Small intestine (tissue), 16 donors: ENCODE measurements at places on chromosomes 3 and 15. TPM values are rescaled to one million over a fixed set of nuclear protein-coding genes. Genes with fewer than 3 reads are reported as not detected.
A peak's percentile ranks its signal among the peaks of the same experiment; 100 is the strongest.

Gene KBTBD12
- 0.30 TPM for polyA plus RNA-seq

GRCh38 chr3:196688349-196688748 lies 23.7 kb downstream of the CEP19 start:
- H3K4me3 ChIP-seq: no peak overlapping the region
- H3K27ac ChIP-seq: no peak overlapping the region
- no peak for DNase-seq
- no peaks in the 10 kb centered on the region for H3K36me3 ChIP-seq
- no peaks in the 10 kb centered on the region for H3K4me1 ChIP-seq

- no peaks in the 10 kb centered on the region for H3K4me1 ChIP-seq
- H3K27ac ChIP-seq: no peak overlapping the region
- no peaks in the 10 kb centered on the region for H3K27me3 ChIP-seq
These were observed 152.3 kb downstream of the ITPR1 start for GRCh38 chr3:4645468-4645867.

Gene ADAM10
- polyA plus RNA-seq: 147 TPM

DNA sequence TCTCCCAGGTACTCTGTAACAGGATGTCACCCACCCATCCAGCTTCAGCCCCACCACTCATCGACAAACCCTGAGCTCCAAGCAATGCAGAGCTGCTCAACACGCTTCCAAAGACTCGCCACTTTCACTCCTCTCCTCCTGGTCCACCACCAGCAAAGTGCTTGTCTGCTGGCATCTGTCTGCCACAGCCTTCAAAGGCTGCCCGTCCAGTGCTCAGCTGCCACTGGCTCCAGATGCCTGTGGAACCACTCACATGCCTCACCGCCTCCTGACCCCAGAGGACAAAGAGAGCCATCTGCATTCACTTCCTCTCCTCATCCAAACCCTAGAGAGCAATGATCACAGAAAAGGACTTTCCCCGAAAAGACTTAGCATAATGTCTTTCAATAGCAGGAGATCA lies 109.5 kb upstream of the OCA2 start:
- H3K27me3 ChIP-seq: no peaks in the 10 kb centered on the region
- no peak overlapping the region for H3K4me3 ChIP-seq
- H3K36me3 ChIP-seq: peaks cover 13% of the 10 kb centered on the region
- H3K4me1 ChIP-seq: no peaks in the 10 kb centered on the region

Gene ZNF662
- polyA plus RNA-seq: 20.4 TPM

Gene CCR9
- polyA plus RNA-seq: 1.1 TPM

DNA sequence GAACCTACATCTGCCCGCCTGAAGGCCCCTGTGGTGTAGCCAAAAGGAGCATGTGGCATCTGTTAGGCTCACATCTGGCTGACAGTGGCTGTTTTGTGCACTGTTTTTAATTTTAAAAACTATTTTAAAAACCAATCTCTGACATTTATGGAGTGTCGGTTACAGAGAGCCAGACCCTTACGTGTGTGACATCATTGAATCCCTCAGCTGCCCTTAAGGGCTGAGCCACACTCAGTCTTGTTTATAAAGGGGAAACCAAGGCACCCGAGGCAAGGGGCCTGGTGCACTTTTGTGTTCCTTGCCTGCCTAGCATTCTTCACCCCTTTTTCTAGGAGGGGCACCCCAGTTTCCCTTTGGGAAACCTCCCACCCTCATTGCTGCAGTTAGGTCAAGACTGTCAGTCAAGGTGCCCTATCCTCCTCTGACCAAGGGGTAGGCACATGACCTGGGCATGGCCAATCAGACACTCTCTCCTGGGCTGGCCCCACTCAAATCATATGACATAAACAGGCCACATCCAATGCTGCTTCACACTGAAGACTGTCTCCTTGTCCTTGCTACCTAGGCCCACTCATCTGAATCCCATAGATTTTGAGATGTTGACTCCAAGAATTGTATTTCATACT lies 105.3 kb downstream of the LSM3 start:
- H3K4me1 ChIP-seq: no peaks in the 10 kb centered on the region
- H3K4me3 ChIP-seq: no peak overlapping the region
- DNase-seq: no peak

Gene PP2D1
- polyA plus RNA-seq: 0.37 TPM

DNA sequence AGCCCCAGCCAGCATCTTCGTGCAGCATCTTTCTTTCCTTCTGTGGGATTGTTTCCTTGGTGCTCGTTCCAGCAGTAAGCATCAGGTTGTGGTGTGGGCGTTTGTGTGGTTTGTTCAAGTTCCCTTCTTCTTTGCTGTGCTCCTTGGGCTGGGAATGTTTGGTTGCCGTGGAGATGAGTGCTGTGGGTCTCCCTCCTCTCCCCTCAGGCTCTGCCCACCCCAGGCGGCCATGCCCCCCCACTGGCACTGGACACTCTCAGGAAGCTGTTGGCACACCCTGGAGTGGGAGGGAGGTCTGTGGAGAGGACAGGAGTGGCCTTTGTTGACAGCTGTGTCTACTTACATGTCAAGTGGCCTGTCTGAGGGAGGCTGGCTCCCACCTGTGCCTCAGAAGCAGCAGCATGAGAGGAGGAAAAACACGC lies 46.5 kb upstream of the SACM1L start:
- DNase-seq: no peak
- H3K4me3 ChIP-seq: no peak overlapping the region
- H3K27ac ChIP-seq: no peak overlapping the region
- H3K36me3 ChIP-seq: no peaks in the 10 kb centered on the region

- H3K27ac ChIP-seq: no peak overlapping the region
- DNase-seq: no peak
- H3K36me3 ChIP-seq: peaks cover 12% of the 10 kb centered on the region
- H3K4me3 ChIP-seq: no peak overlapping the region
These were observed 2.8 kb downstream of the SEC62 start for GRCh38 chr3:169969174-169970095.

- H3K27ac ChIP-seq: no peak overlapping the region
- H3K4me3 ChIP-seq: no peak overlapping the region
- no peaks in the 10 kb centered on the region for H3K36me3 ChIP-seq
- DNase-seq: no peak
These were observed 20.5 kb downstream of the IL1RAP start for GRCh38 chr3:190534386-190534785.

Gene NR2E3
- 0.89 TPM for polyA plus RNA-seq

GRCh38 chr3:111073218-111073617 lies 1.6 kb downstream of the NECTIN3 start:
- peak overlapping the region; percentile 32 for H3K27ac ChIP-seq
- no peaks in the 10 kb centered on the region for H3K27me3 ChIP-seq
- H3K36me3 ChIP-seq: no peaks in the 10 kb centered on the region
- H3K4me1 ChIP-seq: peaks cover 11% of the 10 kb centered on the region
- peak overlapping the region; percentile 34 for H3K4me3 ChIP-seq
- peak; percentile 40 for DNase-seq

Gene GALNT15
- 29.5 TPM for polyA plus RNA-seq

Gene CEMIP
- polyA plus RNA-seq: 1.4 TPM

DNA sequence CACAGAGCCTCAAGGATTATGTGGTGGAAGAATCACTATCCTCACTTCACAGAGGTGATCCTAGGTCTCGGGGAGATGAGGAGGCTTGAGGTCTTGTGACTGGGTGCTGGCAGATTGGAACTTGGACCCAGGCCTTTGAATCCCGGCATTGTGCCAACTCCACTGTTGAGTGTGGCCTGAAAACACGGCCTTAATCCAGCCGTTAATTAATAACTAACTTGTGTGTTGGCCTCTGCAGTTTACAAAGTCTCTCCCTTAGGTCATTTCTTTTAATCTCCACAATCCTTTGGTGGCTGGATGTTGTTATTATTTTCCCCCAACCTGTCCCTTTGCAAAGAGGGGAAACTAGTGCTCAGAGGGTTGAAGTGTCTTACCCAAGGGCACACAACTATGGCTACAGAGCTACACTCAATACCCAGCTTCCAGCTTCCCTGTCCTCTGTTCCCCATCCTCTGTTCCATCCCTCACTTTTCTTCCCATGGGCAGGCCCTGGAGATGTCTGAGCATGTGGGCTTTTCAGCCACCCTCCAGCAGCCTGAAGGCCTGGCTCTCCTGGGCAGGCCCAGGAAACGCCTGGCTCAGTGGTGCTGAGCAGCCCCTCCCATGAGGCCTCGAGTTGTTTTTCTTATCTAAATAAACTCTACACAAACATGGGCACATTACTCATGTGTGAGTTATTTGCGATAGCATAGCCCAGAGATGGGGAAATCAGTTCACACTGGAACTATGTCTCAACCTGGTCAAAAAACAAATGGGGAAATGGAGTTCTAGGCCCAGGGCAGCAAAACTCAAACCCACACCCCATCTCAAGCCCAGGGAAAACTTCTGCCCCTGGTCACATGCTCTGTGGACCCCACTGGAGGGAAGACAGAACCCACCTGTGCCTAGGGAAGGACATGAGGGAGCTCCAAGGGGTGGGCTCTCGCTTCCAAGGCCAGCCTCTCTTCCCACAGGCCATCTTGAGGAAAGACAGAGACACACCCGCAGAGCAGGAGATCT lies 16.8 kb upstream of the SMAD3 start:
- peaks cover 5% of the 10 kb centered on the region for H3K36me3 ChIP-seq
- H3K27ac ChIP-seq: peak overlapping the region; percentile 95
- H3K4me1 ChIP-seq: peaks cover 12% of the 10 kb centered on the region
- H3K27me3 ChIP-seq: no peaks in the 10 kb centered on the region
- H3K4me3 ChIP-seq: no peak overlapping the region

GRCh38 chr15:74055804-74056203 lies 26.5 kb downstream of the GOLGA6A start:
- no peak for DNase-seq
- no peak overlapping the region for H3K27ac ChIP-seq
- no peak overlapping the region for H3K4me3 ChIP-seq

Gene SLC6A1
- polyA plus RNA-seq: not detected

Gene GABRB3
- not detected for polyA plus RNA-seq

DNA sequence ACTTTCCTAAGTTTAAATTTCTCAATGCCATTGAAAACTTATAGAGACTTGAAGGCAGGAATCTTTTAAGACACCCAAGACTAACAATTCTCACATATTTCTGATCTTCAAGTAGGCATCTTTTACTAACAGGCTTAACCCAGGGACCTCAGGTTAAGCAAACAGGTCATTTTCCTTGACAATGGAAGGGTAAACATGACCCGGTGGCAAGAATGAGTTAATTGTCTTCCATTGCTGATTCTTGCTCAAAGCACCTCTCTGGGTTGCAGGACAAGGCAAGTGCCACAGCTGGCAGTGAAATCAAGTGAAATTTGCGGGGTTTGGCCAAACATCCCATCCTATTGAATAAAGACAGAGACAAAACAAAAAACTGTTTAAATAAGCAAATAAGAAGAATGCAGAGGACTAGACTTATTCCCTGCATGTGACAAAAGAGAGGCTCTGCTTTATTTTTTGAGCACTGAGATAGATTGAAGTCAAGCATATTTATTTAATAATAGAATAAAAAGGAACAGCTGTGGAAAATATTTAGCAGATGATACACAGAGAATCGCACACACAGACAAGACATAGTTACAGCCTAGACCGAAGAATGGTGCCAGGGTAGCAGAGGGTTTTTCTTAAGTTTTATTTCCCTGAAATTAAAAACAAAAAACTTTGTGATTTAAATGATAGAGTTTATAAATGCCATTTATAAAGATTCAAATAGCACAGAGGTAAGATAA lies 56.0 kb upstream of the MITF start:
- no peaks in the 10 kb centered on the region for H3K4me1 ChIP-seq
- no peaks in the 10 kb centered on the region for H3K36me3 ChIP-seq
- no peak overlapping the region for H3K27ac ChIP-seq
- no peak overlapping the region for H3K4me3 ChIP-seq
- no peaks in the 10 kb centered on the region for H3K27me3 ChIP-seq

GRCh38 chr15:67199391-67199790 lies 55.1 kb downstream of the AAGAB start:
- peaks cover 2% of the 10 kb centered on the region for H3K4me1 ChIP-seq
- peaks cover 8% of the 10 kb centered on the region for H3K36me3 ChIP-seq
- H3K27me3 ChIP-seq: no peaks in the 10 kb centered on the region
- DNase-seq: no peak

- no peak overlapping the region for H3K27ac ChIP-seq
- no peak for DNase-seq
- H3K36me3 ChIP-seq: no peaks in the 10 kb centered on the region
These were observed 86.0 kb upstream of the VGLL3 start for GRCh38 chr3:87076946-87077345.

GRCh38 chr3:42853739-42854302 lies 21.9 kb downstream of the CYP8B1 start:
- no peak for DNase-seq
- H3K4me3 ChIP-seq: no peak overlapping the region
- H3K27me3 ChIP-seq: no peaks in the 10 kb centered on the region

GRCh38 chr15:65082303-65082953 lies 5.9 kb downstream of the KBTBD13 start:
- no peaks in the 10 kb centered on the region for H3K27me3 ChIP-seq
- DNase-seq: peak; percentile 79
- no peaks in the 10 kb centered on the region for H3K4me1 ChIP-seq
- H3K36me3 ChIP-seq: no peaks in the 10 kb centered on the region
- no peak overlapping the region for H3K4me3 ChIP-seq
- no peak overlapping the region for H3K27ac ChIP-seq

Gene SELENOK
- polyA plus RNA-seq: 115 TPM

Gene PLA1A
- polyA plus RNA-seq: 5.0 TPM

GRCh38 chr15:56871185-56871584 lies 47.3 kb upstream of the TCF12 start:
- H3K4me1 ChIP-seq: no peaks in the 10 kb centered on the region
- H3K27ac ChIP-seq: no peak overlapping the region

GRCh38 chr3:155572085-155572484 lies 172.8 kb downstream of the PLCH1 start:
- H3K27ac ChIP-seq: no peak overlapping the region
- H3K27me3 ChIP-seq: no peaks in the 10 kb centered on the region
- H3K36me3 ChIP-seq: peaks cover 2% of the 10 kb centered on the region
- no peak overlapping the region for H3K4me3 ChIP-seq
- no peak for DNase-seq
